ENCODE measurements at places on chromosomes 2 and 18.
A peak's percentile ranks its signal among the peaks of the same experiment; 100 is the strongest.

DNA sequence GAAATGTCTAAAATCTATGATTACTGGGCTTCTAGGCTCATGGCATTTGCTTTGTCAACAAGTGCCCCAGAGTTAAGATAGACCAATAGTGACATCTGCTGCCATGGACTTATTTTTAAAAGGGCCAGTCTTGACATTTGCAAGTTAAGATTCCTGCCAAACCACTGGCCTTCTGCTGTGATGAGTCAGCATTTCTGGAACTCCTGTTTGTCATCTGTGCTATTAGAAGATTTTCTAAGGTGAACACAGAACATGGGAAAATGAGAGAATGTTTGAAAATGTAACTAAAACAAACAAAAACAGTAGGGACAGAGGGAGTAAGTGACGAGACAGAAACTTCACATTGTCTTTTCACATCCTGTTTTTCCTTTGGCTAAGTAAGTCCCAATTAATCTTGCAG, 93.7 kb upstream of the WDR75 start:
- DNase-seq = peak; percentile 78

GRCh38 chr2:209323738-209324137, 100.1 kb upstream of the MAP2 start:
- no peak for DNase-seq

GRCh38 chr18:45850021-45850420, 24.5 kb downstream of the SIGLEC15 start:
- DNase-seq = no peak

- DNase-seq = no peak
Measured at GRCh38 chr2:196961889-196962288, 35.4 kb upstream of the PGAP1 start.

- DNase-seq = no peak
Measured at GRCh38 chr18:51603551-51603950, 406.1 kb upstream of the MEX3C start.

DNA sequence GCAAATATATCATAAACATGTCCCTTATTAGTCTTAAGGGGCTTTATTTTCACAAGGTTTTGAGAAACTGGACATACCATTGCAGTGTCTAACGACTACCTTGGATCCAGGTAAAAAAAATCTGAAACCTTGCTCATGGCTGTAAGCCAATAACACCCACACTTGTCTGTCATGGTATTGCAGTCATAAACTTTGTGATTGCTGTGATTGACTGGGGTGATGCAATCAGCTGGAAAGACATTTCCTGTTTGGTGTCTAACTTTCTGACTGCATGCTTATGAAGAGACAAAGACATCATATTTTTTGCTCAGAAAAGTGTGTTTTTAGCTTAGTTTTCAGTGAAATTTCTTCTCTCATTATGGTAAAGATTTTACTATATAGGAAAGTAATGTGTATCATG, 635.0 kb downstream of the TSN start:
- no peak for DNase-seq

GRCh38 chr2:237827421-237827987, 28.9 kb downstream of the RBM44 start:
- no peak for DNase-seq
